ENCODE measurements at places on chromosomes 6 and 20.

GRCh38 chr6:570825-571224 is 86.1 kb downstream of the HUS1B start:
- no peak for DNase-seq

DNA sequence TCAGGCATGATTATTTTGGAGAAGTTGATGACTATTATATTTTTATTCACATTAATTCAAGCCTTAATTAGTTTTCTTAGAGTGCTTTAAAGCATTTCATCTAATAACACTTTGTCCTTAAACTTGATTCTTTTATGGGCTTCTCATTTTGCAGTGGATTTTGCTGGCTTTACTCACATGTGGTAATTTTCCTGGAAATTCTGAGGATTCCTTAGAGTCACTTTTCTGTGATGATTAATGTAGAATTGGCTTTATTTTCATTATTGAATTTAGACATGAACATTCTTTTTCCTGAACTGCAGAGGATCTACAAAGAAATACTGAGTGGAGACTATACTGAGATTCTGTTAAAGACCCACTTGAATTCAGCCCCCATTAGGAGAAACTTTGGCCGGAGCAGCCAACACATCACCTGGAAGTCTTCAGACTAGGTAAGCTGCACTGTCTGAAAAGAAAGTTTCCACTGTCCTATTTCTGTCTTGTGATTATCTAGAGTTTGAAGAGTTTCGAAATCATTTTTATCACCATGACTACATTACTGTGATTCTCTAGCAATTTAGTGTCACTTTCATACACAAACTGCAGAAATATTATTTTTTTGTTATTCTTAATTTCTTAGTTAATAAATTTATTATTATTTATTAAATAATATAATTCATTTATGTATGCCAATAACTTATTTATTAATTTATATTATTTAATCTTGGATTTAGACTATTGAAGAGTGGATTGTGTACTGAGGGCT is 1.9 kb downstream of the RFPL4B start:
- no peak for DNase-seq

- no peak for DNase-seq
Measured at GRCh38 chr6:70409216-70409615, 4.1 kb upstream of the FAM135A start.

DNA sequence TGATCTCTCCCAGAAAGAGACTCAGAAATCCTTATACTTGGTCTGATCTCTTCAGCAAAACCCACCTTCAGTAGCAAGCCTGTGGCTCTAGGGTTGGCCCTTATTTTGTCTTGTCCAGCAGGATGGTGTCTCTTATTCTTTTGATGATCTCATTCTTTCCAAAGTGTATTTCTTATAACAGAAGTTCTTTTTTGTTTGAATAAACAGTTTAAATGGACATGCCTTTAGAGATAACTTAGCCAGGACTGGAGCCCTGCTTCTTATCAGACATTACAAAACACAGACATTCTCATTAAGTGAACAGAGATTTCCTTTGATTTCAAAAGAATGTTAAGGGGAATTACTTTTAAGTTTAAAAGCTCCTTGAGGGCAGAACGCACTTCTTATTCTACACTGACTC is 31.7 kb downstream of the KCNS1 start:
- no peak for DNase-seq

Data from CD4-positive, alpha-beta T cell treated with Interferon gamma for 1 hour (primary cell).